Stimulated activated CD8-positive, alpha-beta memory T cell treated with anti-CD3 and anti-CD28 coated beads, Interleukin-15, amount 100 ng/mL, for 4 hours (primary cell): ENCODE measurements at places on chromosomes 7 and 10.

- no peak for DNase-seq
Observed at GRCh38 chr7:42689626-42690025, 222.2 kb downstream of the C7orf25 start.

GRCh38 chr7:16068183-16068582 lies 353.2 kb downstream of the CRPPA start:
- no peak for DNase-seq

DNA sequence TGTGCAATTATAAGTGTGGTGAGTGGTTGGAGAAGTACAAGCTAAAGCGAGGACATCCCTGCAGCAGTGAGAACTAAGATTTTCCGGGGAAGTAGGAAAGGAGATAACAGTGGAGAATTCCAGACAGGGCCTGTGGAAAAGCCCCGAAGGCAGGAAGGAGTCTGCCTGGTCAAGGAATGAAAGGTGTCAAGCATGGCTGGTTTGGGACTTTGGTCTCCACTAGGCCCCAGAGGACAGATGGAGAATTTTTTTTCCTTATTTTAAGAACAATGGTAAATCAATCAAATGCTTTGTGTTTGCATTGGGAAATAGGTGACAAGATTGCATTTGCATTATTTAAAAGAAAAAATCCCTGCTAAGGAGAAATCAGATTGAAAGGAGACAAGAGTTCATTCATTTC lies 3.2 kb upstream of the CEP55 start:
- no peak for DNase-seq

DNA sequence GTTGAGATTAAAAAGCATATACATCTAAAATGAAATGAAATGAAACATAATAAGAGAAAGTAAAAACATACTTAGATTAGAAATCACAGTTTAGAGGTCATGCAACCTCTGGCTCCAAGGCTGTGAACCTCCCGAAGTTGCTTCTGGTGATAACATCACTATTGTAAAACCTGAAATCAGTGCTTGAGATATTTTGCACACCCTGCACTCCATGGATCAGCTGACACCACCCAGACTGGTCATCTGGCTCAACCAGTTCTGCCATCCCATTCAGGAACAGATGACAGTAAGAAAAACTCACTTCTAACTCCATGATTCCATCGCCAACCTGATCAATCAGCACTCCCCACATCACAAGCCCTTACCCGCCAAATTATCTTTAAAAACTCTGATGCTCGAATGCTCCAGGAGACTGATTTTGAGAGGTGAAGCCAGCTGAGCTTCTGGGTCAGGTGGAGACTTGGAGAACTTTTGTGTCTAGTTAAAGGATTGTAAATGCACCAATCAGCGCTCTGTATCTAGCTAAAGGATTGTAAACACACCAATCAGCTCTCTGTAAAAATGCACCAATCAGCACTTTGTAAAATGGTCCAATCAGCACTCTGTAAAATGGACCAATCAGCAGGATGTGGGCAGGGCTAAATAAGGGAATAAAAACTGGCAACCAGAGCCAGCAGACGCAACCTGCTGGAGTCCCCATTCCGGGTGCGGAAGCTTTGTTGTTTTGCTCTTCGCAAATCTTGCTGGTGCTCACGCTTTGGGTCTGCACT lies 162.6 kb upstream of the MAGI2 start:
- no peak for DNase-seq
